ENCODE measurements at places on chromosomes 5 and 9.

- no peak for DNase-seq
Measured at GRCh38 chr9:89274838-89275237, 36.2 kb upstream of the CKS2 start.

GRCh38 chr5:148569948-148570347 lies 84.4 kb downstream of the HTR4 start:
- DNase-seq = no peak

- DNase-seq = no peak
Measured at GRCh38 chr5:135313405-135313804, 85.6 kb downstream of the MACROH2A1 start.

DNA sequence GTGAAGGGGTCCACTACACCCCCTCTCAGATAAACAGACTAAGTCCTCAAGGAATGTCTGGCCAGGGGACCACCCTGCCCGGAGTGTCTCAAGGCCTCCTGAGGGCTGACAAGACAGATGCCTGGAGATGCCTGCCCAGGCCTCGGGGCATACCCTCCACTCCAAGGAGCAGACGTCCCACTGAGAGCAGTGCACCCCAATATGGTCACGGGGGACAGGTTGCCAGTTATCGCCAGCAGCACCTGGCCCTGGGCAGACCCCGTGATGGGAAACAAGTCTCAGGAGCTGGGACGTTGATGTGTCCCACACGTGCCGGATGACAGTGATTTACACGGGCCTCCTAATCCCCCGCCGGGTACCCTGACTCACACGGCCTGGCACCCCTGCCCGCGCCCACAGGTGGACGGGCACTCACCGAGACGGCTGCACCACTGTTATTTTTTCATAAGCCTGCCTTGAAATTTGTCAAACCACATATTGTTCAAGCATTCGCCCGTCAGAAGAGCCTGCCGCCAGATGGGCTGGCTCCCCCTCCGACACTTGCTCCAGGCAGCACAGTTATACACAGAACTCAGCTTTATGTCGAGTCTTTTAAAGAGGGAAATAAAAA lies 43.9 kb downstream of the BARX1 start:
- DNase-seq = no peak

DNA sequence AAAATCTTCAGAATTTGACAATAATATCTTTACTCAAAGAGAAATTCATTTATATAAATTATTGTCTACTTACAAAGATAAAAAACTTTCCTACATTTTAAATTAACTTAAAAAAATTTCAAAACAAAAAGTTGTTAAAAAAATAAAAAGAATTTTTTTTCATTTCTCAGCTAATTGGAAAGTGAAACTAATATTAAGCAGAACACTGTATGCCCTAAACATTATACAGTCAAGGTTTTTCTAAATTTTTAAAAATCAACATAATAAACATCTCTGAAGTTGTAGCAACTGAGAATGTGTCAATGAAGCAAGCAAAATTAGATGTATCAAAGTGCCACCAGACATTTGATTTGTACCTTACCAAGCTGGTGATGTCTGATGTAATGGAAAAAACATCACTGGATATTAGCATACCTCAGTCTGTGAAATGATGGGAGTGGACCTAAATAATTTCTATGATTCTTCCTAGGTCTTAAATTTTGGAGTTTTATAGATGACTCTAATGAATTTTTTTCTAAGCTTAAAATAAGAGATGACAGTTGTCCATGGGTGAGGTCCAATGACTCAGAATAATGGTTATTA lies 290.1 kb downstream of the ADAMTS6 start:
- no peak for DNase-seq

DNA sequence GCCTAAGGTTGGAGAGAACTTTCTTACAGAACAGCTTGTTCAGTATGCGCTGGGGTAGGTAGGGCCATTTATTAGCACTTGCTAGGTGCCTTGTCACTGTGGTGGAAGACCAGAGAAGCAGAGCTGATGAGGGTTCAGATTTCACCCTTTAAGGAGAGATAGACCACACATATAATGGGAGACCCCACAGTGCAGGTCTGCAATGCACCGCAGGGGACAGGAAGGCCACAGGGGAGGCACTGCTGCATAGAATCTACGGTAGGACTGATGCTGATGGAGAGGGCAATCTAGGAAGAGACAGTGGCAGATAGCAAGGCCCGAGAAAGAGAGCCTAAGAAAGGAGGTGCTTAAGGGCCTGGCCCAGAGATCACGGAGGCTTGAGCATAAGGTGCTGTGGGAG lies 64.2 kb downstream of the PTPDC1 start:
- no peak for DNase-seq

- DNase-seq = no peak
Measured at GRCh38 chr5:145429170-145429569, 406.0 kb downstream of the PRELID2 start.

DNA sequence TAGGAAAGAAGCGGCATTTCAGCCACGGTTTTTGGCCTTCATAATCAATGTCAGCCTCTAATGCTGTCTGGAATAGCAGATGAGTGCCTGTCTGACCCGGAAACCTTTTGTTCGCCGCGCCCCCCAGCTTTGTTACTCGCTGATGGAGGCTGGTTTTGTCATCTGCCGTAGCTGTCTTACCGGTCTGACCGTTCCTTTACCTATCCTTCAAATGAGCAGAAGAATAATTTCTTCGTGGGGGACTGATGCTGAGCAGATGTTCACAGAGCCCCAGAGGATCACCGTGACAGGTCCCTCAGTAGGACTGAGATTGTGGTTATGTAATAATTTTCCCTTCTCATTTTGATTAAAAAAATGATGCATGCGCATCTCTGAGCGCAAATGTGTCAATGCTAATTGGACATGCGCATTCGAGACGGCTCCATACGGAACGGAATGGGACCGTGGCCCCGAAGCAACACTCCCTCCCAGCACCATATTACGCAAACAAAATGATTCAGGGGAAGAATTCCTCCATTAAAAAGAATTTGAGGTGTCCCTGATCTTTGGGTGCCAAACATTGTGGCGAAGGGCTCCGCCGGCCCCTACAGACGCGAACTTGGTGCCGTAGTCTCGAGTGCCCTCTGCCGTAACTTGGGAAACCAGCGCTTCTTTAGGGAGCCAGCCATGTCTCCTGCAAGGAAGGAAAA lies 27.6 kb downstream of the TLX3 start:
- no peak for DNase-seq

GRCh38 chr9:38039090-38039906 lies 29.7 kb downstream of the SHB start:
- no peak for DNase-seq

GRCh38 chr5:141692919-141693725 lies 11.1 kb upstream of the ARAP3 start:
- no peak for DNase-seq

GRCh38 chr9:132200706-132201105 lies 38.8 kb downstream of the NTNG2 start:
- DNase-seq = no peak

DNA sequence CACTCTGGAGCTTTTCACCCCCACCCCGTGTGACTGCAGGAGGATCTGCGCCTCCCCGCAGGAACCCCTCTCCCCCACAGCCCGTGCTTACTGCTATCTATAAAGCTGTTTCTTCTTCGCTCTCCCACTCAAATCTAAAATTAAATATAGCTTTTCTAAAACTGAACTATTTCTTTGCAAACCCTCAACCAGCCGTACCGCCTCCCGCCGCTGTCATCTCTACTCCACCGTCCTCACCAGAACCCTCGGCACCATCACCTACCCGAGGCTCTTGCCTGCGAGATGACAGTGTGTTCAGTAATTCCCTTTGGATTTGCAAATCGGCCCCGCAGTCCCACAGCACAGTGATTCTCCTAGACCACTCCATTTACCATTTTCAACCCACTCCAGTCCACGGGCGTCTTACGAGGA lies 13.6 kb downstream of the LPCAT1 start:
- DNase-seq = no peak

DNA sequence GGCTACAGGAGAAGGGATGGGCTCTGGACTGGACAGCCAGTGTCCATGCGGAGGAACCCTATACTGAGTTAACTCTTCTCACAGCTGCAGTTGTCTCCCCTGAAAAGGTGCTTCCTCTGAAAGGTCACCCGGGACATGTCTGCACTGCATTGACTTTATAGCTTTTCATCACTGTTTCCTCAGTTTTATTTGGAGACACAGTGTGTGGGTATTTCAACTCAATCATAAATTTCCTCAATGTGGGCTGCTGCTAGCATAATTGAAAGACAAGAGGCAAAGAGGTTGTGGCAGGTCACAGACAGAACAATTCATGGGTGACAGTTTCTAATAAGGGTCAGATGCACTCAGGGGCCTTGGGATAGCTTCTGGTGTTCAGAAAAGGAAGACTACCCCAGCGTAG lies 336.8 kb downstream of the KDM4C start:
- DNase-seq = no peak

DNA sequence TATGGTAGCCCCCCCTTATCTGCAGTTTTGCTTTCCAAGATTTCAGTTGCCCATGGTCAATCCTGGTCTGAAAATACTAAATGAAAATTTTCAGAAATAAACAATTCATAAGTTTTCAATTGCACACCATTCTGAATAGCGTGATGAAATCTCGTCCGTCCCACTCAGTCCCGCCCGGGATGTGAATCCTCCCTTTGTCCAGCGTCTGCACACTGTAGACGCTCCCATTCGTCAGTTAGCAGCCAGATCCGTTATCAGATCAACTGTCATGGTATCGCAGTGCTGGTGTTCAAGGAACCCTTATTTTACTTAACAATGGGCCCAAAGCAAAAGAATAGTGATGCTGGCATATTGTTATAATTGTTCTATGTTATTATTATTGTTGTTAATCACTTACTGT lies 98.6 kb downstream of the TMEM215 start:
- no peak for DNase-seq

Data from natural killer cell (primary cell).